NCI-H2171 treated with DMSO at 0.1 percent for 48 hours (cell line): ENCODE measurements at places on chromosomes 6 and 20.
A peak's percentile ranks its signal among the peaks of the same experiment; 100 is the strongest.

DNA sequence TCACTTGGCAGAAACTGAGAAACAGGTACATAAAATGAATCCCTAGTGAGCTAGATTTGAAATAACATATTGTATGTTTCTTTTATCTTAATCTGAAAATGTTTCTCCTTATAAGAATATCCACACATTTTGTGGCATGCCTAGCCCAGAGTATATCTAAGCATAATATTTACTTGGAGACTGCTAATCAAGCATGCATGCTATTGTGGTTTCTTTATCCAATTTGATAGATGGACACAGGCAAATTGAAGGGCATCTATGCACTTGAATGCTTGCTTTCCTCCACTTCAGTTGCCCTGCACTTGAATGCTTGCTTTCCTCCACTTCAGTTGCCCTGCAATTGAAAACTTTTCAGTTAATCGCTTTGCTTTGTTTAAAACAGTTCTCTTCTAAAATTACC lies 729.8 kb downstream of the TBC1D32 start:
- no peak for DNase-seq

- no peak for DNase-seq
Measured at GRCh38 chr20:62466072-62466760, 9.6 kb downstream of the GATA5 start.

DNA sequence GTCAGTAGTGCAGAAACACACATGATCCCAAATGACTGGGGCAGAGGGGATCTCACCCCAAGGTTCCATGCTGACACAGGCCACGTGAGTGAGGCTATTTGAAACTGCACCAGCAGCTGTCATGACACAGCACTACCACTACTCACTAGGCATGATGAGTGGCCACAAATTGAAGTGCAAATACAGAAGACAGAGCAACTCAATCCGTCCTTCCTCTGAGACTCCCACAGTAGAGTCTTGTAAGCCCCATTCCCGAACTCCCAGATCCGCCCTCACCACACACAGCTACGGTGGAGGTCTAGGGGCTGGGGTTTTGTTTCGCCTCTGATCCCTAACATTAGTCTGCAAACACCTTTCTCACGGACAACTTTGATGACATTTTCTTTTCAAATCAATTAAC lies 113.3 kb upstream of the NUP153 start:
- DNase-seq = peak; percentile 31

- DNase-seq = no peak
Measured at GRCh38 chr6:94175465-94175864, 756.1 kb upstream of the EPHA7 start.

DNA sequence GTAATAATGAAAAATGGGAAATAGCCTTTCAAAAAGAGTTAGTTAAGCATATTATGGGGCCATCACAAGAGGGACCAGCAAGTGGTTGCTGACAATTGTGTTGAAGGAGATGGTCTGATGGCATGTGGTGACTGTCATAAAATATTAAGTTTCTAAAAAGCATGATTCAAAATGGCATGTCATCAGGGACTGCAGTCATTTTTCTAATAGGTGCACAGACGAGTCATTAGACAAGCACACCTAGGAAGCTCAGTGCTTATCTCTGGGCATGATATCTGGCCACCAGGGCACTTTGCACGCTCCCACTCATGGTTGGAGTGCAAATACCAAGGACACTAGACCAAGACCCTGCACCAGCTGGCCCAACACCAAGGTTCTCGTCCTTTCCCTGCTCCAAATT lies 226.5 kb downstream of the ANKRD60 start:
- no peak for DNase-seq

- no peak for DNase-seq
Measured at GRCh38 chr6:52603000-52603795, 26.3 kb upstream of the TRAM2 start.

DNA sequence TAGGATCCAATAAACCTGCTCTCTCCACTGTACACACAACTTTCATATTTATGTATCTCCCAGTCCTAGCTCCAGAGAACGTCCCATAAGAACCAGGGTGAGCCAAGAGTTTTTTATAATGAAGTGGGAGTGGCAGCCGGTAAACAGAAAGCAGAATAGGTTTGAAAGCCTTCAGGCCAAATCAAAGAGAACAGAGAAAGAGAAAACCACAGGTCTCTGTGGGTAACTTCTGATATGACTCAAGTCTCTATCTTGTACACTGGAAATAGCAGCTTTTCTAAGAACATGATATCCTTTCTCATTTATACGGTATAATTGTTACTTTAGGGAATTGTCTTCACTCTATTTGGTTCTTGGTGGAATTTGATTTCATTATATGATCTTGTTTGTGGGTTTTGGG lies 273.6 kb downstream of the PACRG start:
- no peak for DNase-seq

GRCh38 chr6:29537714-29538403 lies 21.7 kb downstream of the UBD start:
- no peak for DNase-seq
